Stimulated activated effector memory CD8-positive, alpha-beta T cell treated with anti-CD3 and anti-CD28 coated beads, Interleukin-12 subunit alpha, Interleukin-12 subunit beta, amount 100 ng/mL, for 72 hours (primary cell): ENCODE measurements at places on chromosomes 6 and 20.

DNA sequence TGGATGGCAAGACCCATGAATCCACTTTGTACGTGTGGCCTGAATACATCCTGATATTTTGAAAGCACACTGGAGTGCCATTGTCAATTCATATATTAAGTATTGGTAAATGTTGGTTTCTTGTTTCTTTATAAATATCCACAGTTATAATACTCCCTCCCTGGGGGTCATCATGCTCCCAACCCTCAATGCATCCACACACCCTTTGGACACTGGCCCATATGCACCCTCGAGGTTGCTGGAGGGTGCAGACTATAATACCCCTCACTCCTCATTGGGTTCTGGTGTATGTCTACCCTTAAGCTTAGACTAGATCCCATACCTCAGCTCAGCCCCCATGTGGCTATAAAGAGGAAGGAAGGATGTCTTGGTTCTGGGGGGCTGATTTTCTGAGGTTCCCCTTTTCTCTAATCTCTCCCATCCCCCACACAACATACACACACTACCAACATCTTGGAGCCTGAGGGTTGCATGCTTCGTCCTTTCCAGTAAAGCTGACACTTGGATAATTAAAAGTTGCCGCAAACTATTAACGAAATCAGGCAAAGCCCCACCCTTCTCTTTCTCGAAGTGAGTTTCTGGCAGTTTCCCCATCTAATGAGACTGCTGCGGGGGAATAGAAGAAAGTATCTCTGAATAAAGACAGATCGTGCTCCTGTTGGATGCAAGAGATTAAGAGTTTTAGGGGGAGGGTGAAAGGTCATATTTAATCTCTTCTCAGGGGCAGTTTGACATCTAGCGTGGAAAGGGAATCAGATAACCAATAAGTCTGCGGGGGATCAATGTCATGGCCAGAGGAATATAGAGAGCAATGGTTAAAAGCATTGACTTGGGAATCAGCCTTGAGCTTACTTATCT is 7.4 kb downstream of the PIM1 start:
- DNase-seq, result no peak

- no peak for DNase-seq
These were observed 74.4 kb downstream of the DOK5 start for GRCh38 chr20:54549658-54550326.

GRCh38 chr20:59000326-59000725 is 6.7 kb downstream of the CTSZ start:
- no peak for DNase-seq

DNA sequence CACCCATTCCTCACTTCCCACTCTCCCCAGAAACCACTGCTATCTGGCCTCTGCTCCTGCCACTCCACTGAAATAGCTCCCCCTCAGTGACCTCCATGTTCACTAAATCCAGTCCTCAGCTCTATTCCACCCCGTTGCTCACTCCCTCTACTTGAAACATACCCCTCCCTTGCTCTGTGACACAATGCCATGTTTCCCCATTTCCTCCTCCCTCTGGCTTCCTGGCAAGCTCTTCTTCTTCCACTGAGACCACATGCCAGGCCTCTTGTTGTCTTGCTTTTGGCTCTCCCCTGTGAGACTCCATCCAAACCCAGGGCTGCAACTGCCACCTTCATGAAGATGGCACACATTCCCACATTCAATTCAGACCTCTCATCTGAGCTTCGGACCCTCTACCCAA is 13.9 kb downstream of the TMEM151B start:
- DNase-seq, result no peak

GRCh38 chr6:25275436-25275835 is 3.7 kb upstream of the CARMIL1 start:
- DNase-seq, result no peak

DNA sequence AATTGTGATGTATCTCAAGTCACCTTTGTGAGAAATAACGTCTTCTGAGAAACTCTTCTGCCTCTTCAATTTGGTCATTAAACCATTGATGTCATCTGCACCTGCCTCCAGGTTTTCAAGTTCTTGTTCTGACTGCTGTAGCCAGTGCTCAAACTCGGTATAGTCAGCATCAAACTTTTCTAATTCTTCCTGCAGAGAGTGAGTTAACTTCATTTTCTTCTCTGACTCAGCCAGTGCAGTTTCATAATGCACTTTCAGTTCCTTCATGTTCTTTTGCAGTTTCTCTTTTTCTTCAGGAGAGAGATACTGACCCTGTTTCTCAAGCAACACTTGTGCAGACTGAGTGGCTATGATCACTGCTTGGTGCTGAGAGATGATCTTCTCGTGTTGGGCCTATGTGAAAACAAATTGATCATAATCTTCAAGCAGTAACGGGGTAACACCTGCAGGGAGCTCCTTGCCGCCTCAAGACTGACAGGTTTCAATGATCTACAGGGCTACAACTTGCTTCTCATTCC is 48.8 kb downstream of the DST start:
- DNase-seq, result no peak

- no peak for DNase-seq
These were observed 254.6 kb downstream of the EPHA7 start for GRCh38 chr6:93164781-93165180.

GRCh38 chr20:20440886-20441658 is 73.2 kb downstream of the INSM1 start:
- no peak for DNase-seq

DNA sequence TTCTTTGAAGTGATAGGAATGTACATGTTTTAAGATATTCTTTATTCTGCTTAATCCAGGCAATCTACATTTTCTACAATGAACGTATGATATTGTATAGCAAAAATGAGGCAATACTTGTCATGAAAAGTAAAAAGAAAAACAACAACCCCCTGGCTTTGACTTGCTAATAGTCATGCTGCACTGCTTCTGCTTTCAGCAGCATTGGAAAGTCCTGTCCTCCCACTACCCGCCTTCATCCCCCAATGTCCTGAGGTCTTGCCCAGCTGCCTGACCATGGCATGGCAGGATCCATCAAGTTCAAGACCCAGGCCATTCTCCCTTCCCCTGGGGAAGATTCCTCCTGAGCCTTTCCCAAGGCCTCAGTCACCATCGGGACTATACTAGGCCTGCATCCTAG is 156.5 kb downstream of the SH3BGRL2 start:
- DNase-seq, result no peak

DNA sequence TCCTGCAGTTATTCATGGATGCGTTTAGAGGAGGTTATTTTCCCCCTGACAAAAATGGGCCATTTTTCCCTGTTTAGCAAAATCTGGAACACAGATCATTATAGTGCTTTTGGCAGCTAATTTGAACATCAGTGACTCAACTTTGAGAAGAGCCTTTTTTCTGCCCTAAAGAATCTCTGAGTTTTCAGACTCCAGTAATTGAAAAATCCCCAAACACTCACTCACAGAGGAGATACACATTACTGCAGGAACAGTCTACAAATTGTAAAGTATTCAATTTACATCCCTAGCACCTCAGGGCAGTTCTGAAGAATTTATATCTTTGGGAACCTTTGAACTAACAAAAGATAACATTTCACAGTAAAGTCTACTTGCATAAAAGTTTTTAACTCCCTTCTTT is 966.6 kb upstream of the SLC35B3 start:
- no peak for DNase-seq

GRCh38 chr6:124819346-124819745 is 142.9 kb upstream of the RNF217 start:
- no peak for DNase-seq

GRCh38 chr6:5081955-5082354 is 3.2 kb upstream of the PPP1R3G start:
- no peak for DNase-seq

- no peak for DNase-seq
These were observed 107.4 kb downstream of the RPP40 start for GRCh38 chr6:4896401-4896800.

GRCh38 chr6:159981403-159982245 is 12.7 kb downstream of the IGF2R start:
- DNase-seq, result no peak
